ENCODE measurements at places on chromosomes 2 and 18.

DNA sequence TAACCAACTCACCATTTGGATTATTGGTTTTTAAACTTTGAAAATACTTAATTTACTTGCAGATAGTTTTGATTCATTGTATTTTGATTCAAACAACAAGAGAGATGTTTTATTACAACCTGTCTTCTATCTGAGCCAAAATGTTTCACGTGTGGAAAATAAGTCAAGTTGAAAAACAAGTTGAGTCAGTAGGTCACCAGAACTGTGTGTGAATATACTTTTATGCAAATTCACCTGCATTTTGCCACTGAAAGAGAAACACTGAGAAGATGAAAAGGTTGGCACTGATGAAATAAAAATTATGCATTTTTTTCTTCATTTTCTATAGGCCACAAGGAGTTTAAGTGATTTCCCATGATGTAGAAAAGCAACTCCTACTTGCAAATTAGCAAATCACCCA lies 68.3 kb downstream of the ICOS start:
- no peak for DNase-seq

DNA sequence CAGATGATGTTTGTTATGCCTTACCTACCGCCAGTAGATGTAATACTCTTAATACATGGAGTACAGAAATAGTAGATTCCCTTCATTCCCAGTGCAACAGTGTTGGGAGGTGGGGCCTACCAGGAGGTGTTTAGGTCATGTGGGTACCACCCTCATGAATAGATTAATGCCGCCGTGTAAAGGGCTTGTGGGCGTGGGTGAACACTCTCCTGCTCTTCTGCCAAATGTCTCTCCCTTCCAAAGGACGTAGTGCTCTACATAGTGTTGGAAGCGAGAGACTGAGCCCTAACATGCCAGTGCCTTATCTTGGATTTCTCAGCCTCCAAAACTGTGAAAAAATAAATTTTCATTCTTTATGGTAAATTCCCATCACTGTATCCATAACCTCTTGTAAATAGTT lies 30.1 kb downstream of the PLEKHA3 start:
- DNase-seq, result no peak

GRCh38 chr18:47794725-47795433 lies 135.6 kb downstream of the SMAD2 start:
- DNase-seq, result no peak

GRCh38 chr2:229726643-229727042 lies 12.3 kb upstream of the DNER start:
- DNase-seq, result no peak

GRCh38 chr18:48844271-48844670 lies 106.5 kb downstream of the SMAD7 start:
- no peak for DNase-seq

- DNase-seq, result peak; percentile 17
Measured at GRCh38 chr2:106853631-106854030, 32.3 kb downstream of the ST6GAL2 start.

DNA sequence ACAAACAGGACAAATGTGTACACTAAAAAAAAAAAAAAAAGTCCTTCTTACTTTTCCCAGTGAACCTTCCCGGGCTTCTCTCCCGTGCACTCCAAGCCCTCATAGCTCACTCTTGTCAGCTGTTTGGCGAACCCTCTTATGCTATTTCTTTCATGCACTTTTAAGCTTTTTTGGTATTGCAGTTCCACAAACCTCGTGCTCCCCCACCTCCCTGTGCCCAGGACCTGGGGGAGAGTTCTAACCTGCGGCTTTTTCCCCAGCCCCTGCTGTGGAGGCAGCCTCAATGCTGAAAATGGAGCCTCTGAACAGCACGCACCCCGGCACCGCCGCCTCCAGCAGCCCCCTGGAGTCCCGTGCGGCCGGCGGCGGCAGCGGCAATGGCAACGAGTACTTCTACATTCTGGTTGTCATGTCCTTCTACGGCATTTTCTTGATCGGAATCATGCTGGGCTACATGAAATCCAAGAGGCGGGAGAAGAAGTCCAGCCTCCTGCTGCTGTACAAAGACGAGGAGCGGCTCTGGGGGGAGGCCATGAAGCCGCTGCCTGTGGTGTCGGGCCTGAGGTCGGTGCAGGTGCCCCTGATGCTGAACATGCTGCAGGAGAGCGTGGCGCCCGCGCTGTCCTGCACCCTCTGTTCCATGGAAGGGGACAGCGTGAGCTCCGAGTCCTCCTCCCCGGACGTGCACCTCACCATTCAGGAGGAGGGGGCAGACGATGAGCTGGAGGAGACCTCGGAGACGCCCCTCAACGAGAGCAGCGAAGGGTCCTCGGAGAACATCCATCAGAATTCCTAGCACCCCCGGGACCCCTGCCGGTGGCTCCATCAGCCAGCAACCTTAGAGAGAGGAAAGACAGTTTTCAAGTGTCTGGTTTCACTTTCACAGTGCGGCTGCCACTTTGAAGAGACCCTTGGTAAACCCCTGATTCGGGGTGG lies 826 bp downstream of the KCNE4 start:
- DNase-seq, result no peak

GRCh38 chr2:171200469-171200868 lies 39.8 kb upstream of the TLK1 start:
- DNase-seq, result no peak

GRCh38 chr2:95670167-95670566 lies 78.4 kb downstream of the TRIM43 start:
- no peak for DNase-seq

GRCh38 chr2:122081751-122082150 lies 326.3 kb downstream of the TSN start:
- DNase-seq, result no peak

DNA sequence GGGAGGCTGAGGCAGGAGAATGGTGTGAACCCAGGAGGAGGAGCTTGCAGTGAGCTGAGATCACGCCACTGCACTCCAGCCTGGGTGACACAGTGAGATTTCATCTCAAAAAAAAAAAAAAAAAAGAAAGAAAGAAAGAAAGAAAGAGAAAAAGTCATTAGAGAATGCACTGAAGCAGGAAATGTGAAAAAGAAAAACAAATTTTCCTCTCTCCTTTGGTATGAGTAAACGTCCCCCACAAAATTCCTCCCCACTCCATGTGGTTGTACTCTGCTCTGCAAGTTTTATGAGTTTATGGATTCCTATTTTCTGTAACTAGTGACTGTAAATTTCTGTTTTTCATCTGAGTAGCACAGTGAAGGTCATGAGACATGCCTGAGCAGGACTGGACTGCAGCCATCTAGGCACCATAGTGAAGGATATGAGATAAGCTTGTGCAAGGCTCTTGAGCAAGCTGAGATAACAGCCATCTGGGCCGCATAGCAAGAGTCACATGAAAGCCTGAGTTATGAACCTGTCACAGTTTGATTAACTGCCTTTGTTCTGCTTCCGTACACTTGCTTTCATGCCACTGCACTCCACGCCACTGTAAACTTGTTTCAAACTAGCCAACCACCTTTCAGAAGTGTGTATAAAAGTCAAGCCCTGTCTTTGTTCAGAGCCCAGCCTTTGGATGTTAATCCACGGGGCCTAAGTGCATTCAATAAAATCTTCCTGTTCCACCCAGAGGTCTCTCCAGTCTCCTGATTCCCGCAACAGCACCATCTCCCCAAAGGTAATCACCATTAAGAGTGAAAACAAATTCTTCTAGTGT lies 50.2 kb downstream of the SKA1 start:
- no peak for DNase-seq

DNA sequence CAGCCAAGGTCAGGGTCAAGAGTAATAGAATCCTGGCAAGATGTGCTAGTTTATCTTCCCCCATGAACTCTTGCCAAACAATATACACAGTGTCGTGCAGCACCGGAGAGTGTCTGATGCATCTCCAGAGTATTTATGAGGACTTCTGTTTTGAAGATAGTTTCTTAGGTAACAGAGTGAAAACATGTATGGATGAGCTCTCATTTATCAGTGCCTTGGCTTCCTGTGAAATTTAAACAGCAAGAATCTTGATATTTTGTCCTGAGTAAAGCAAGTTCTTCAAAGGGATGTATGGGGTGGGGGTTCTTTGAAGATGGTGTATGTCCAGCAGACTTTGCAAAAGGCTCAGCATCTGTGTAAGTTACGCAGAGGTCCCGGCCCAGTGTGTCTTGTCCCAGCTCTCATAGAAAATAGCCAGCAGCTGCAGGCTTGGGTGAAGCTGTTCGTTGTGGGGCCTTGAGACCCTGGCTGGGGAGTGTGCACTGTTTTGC lies 361.0 kb upstream of the NT5C1B start:
- DNase-seq, result no peak

DNA sequence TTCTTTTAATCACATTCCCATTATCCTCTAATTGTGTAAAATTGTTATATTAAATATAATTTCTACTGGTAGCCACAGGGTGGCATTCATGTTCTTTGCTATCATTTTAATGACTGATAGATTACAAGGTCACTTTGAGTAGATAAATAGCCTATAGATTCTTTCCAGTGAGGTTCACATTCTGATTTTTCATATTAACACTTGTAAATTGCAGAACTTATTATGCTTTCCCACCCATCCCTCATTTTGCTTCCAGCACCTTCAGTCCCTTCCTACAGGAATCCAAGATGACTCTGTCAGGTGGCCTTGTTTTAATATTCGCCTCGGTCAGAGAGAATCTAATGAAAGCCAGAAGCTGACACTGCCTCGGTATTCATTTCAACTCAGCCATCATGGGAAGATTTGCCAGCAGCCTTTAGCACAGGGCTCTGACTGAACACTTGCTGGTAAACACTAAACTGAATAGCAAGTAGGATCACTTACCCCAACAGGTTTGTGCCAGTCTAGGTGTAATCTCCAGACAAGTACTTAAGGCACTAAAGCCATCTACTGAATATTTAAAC lies 101.2 kb upstream of the FSHR start:
- DNase-seq, result no peak

DNA sequence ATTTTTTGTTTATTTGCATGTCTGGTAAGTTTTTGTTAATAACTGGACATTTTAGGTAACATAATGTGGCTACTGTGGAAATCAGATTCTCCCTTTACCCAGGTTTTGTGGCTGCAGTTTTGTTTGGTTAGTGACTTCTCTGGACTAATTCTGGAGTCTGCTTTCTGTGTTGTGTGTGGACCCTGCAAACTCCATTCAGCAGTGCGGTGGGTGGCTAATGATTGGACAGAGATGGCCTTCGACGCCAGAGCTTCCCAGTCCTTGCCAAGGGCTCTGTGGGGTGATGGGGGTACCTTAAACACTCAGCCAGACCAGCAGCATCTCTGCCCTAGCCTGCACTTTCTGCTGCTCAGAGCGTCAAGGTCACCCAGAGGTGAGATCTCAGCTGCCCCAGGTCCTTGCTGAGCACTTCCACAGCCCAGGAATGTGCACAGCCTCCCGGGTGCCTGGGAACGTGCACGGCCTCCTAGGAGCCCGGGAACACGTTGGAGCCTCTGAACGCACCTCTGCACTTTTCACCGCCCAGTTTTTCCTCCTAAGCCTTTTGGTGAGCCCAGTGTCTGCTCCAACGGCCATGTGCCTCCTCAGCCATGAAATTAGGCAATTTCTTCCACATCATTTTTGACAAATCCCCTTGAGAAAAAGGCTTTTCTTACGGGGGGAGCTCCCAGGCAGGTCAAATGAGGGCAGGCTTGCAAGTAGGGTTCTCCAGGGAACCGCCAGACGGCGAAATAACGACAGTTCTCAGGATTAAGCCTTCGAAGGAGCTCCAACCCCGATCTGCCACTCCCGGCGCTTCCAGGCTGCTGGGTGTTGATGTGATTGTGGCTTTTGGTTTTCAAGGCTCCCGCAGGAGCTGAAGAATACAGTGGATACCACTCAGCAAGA lies 35.2 kb upstream of the KLF11 start:
- DNase-seq, result no peak

DNA sequence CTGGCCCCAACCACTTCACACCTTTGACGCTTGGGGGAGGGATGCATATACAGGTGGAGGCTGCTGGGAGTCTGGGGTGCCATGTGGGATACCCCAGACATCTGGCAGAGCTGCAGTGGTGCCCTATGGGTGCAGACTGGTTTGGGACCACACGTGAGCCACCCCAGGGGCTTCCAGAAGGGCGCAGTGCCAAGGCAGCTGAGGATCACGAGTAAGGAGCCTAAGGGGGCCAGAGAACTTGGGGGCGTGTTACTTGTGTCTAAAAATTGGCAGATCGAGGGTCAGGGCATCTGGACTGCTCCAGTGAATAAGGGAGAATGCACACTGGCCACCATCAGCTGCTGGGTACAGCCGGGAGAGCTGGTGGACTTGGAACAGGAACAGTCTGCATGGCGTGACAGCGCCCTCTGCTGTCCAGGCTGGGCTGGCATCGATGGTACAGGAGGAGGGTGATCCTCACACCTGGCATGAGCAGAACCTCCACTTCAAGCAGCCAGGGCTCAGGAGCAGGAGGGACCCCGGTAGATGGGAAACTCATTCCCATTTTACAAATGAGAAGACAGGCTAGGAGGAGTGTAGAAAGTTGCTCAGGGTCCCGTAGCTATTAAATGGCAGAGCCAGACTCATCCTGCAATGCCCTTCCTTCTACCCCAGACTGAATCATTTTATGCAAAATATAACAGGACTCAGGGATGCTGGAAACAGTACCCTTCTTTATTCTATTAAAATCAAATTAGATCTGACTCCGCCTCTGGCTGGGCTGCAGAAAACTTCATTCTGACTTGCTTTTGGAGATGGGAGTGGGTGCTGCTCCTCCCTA lies 60.4 kb downstream of the ATOH8 start:
- peak; percentile 75 for DNase-seq

- DNase-seq, result no peak
Measured at GRCh38 chr2:68745006-68745405, 10.4 kb downstream of the ARHGAP25 start.

DNA sequence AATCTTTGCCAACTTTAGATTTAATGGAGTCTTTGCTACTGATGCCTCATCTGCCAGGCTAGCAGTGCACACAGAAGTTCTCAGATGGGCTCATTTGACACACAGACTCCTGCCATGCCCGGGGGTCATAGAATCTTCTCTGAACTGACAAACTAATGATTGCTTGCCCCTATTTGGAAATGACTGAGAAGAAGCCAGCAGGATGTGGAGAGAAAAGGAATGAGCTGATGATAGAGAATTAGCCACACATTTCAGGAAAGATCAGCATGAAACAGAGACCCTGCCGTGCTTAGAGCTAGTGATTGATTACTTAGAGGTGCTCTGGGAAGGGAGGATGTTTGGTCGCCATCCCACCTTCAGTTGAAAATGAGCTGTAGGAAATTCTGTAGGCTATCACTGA lies 178.5 kb downstream of the TPGS2 start:
- DNase-seq, result no peak

GRCh38 chr18:74141667-74142066 lies 6.0 kb downstream of the FBXO15 start:
- no peak for DNase-seq

- no peak for DNase-seq
Measured at GRCh38 chr18:42292654-42293053, 337.6 kb downstream of the PIK3C3 start.

Data from NCI-H446 treated with DMSO at 0.1 percent for 48 hours (cell line).